Ovary (tissue), 10 donors: ENCODE measurements at places on chromosomes 2 and 18. TPM values are rescaled to one million over a fixed set of nuclear protein-coding genes. Genes with fewer than 3 reads are reported as not detected.

- H3K36me3 ChIP-seq: no peaks in the 10 kb centered on the region
- H3K4me3 ChIP-seq: no peak overlapping the region
- no peaks in the 10 kb centered on the region for H3K27me3 ChIP-seq
- H3K4me1 ChIP-seq: peaks cover 9% of the 10 kb centered on the region
- H3K27ac ChIP-seq: no peak overlapping the region
Observed at GRCh38 chr2:148658807-148659722, 14.5 kb downstream of the EPC2 start.

DNA sequence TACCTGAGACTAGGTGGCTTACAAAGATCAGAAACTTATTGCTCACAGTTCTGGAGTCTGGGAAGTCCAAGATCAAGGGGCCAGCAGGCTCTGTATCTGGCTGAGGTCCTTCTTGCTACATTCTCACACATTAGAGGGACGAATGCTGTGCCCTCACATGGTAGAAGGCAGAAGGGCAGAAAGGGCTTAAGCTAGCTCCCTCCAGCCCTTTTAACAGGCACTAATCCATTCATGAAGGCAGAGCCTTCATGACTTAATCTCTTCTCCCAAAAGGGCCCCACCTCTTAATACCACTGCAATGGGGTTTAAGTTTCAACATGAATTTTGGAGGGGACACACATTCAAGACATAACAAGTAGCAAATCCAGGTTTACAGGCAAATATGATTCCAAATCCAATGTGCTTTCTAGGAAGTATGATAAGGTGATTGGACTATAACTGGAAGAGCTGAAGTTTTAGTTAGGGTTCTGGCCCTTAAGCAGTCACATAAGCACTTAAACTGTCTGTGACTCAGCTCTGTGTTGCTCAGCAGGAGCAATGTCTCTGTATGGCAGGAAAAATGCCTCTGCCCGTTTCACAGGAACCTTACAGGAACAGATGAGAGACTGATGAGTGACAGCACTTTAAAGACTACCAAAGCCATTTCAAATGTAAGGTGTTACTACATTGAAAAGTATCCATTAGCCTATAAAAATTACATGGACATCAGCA lies 119.6 kb upstream of the PTPRM start:
- no peaks in the 10 kb centered on the region for H3K27me3 ChIP-seq
- DNase-seq: no peak
- H3K4me3 ChIP-seq: no peak overlapping the region
- H3K27ac ChIP-seq: no peak overlapping the region

- H3K36me3 ChIP-seq: no peaks in the 10 kb centered on the region
- no peaks in the 10 kb centered on the region for H3K27me3 ChIP-seq
- H3K4me1 ChIP-seq: peaks cover 18% of the 10 kb centered on the region
- no peak overlapping the region for H3K27ac ChIP-seq
- H3K4me3 ChIP-seq: no peak overlapping the region
- DNase-seq: no peak
Observed at GRCh38 chr2:237404413-237404812, 9.6 kb downstream of the COL6A3 start.

DNA sequence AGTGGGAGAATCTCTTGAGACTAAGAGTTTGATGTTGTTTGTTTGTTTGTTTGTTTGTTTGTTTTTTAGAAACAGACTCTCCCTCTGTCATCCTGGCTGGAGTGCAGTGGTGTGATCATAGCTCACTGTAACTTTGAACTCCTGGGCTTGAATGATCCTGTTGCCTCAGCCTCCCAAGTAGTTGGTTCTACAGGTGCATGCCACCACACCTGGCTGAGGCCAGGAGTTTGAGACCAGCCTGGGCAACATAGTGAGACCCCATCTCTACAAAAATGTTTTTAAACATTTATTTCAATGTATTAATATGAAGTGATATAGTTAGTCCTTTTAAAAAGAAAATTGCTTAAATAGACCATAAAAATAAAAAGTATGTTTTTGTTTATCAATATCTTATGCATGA lies 35.6 kb downstream of the MAP3K19 start:
- DNase-seq: no peak
- H3K36me3 ChIP-seq: no peaks in the 10 kb centered on the region
- H3K4me3 ChIP-seq: no peak overlapping the region
- no peak overlapping the region for H3K27ac ChIP-seq
- H3K27me3 ChIP-seq: no peaks in the 10 kb centered on the region
- no peaks in the 10 kb centered on the region for H3K4me1 ChIP-seq

The MC2R gene
- total RNA-seq: not detected

GRCh38 chr2:98317214-98317613 lies 29.0 kb upstream of the CNGA3 start:
- H3K36me3 ChIP-seq: no peaks in the 10 kb centered on the region
- no peaks in the 10 kb centered on the region for H3K27me3 ChIP-seq
- no peak overlapping the region for H3K27ac ChIP-seq
- DNase-seq: no peak
- no peaks in the 10 kb centered on the region for H3K4me1 ChIP-seq
- no peak overlapping the region for H3K4me3 ChIP-seq

- no peaks in the 10 kb centered on the region for H3K4me1 ChIP-seq
- DNase-seq: no peak
- no peak overlapping the region for H3K27ac ChIP-seq
- H3K4me3 ChIP-seq: no peak overlapping the region
- H3K36me3 ChIP-seq: no peaks in the 10 kb centered on the region
Observed at GRCh38 chr2:88639865-88640264, 12.6 kb upstream of the EIF2AK3 start.

GRCh38 chr2:46072101-46072820 lies 224.9 kb upstream of the EPAS1 start:
- no peak for DNase-seq
- no peaks in the 10 kb centered on the region for H3K27me3 ChIP-seq
- H3K36me3 ChIP-seq: no peaks in the 10 kb centered on the region
- no peaks in the 10 kb centered on the region for H3K4me1 ChIP-seq
- no peak overlapping the region for H3K27ac ChIP-seq
- H3K4me3 ChIP-seq: no peak overlapping the region

GRCh38 chr2:21836261-21836660 lies 712.5 kb downstream of the TDRD15 start:
- no peak overlapping the region for H3K4me3 ChIP-seq
- H3K27me3 ChIP-seq: no peaks in the 10 kb centered on the region
- no peaks in the 10 kb centered on the region for H3K4me1 ChIP-seq
- no peak overlapping the region for H3K27ac ChIP-seq
- no peaks in the 10 kb centered on the region for H3K36me3 ChIP-seq

The FOXD4L1 gene
- not detected for total RNA-seq
